Stimulated activated CD8-positive, alpha-beta memory T cell treated with anti-CD3 and anti-CD28 coated beads, Interleukin-15, amount 100 ng/mL, for 48 hours (primary cell): ENCODE measurements at places on chromosomes 7 and 10.

DNA sequence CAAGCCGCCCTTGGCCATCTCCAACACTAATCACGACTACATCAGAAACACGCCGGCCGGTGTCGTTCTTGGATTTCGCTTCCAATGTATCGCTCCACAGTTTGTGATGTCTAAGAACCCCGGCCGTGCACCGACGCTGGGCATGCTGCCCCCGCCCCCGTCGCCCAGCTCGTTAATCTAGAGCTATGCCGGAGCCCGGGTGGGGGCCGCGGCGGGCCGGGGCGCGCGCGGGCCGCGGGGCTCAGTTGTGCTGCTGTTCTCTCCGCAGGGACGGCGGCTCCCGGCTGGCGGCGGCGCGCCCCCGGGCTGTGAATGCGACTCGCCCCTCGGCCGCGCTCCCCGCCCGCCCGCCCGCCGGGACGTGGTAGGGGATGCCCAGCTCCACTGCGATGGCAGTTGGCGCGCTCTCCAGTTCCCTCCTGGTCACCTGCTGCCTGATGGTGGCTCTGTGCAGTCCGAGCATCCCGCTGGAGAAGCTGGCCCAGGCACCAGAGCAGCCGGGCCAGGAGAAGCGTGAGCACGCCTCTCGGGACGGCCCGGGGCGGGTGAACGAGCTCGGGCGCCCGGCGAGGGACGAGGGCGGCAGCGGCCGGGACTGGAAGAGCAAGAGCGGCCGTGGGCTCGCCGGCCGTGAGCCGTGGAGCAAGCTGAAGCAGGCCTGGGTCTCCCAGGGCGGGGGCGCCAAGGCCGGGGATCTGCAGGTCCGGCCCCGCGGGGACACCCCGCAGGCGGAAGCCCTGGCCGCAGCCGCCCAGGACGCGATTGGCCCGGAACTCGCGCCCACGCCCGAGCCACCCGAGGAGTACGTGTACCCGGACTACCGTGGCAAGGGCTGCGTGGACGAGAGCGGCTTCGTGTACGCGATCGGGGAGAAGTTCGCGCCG is 1.9 kb downstream of the VWC2 start:
- no peak for DNase-seq

DNA sequence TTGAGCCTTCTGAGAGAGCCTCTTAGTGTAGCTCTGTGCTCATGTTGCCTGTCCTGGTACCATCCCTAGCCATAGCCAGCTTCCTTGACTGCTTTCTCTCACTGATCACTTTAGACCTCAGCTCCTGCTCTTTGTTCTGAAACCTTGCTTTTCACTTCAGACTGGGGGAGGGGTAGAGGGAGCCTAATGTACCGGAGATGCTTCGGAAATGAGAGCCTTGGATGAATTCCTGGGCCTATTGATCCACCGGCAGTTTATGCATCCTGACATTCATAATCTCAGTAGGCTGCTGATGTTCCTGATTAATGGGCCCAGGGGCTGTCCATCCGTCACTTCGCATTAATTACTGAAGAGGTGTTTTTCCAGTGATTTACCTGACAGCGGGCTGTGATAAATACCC is 38.8 kb downstream of the R3HCC1L start:
- DNase-seq: no peak

DNA sequence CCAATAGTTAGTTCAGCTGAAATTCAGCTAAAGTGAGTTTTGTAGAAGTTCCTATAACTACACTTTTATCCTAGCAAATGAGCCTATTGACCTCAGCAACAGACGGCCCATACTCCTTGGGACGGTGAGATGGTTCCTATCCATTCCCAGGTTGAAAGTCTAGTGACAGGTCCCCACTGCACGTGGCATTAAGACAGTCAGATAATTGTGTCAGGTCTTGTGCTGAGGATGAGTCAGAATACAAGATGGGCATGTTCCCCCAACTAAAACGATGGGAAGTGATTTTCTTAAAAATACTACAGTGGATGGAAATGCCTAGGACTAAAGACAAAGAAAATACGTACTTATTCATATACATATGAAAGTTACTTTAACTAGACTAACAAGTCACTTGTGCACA is 2.1 kb downstream of the CAV1 start:
- no peak for DNase-seq

GRCh38 chr10:126012485-126012884 is 116.1 kb downstream of the FANK1 start:
- no peak for DNase-seq

GRCh38 chr10:14478604-14479003 is 147.9 kb upstream of the FRMD4A start:
- DNase-seq: no peak

DNA sequence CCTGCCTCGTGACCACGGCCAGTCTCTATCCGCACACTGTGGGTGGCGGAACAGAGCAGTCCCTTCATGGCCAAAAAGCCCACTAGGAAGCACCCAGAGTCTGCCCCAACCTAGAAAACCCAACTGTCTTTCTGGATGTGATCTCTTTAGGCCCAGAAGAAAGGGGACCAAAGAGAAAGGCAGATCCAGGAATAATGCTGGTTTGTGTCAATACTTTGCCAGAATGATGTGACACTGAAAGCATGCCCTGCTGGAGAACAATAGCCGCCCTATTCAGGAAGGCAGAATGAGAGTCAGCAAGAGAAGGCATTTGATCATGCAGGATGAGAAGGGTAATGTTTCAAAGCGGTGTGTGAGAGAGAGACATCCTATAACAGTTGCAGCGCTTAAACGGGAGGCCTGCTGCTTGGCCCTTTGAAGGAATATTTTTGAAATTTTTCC is 274.7 kb downstream of the USP6NL start:
- no peak for DNase-seq

DNA sequence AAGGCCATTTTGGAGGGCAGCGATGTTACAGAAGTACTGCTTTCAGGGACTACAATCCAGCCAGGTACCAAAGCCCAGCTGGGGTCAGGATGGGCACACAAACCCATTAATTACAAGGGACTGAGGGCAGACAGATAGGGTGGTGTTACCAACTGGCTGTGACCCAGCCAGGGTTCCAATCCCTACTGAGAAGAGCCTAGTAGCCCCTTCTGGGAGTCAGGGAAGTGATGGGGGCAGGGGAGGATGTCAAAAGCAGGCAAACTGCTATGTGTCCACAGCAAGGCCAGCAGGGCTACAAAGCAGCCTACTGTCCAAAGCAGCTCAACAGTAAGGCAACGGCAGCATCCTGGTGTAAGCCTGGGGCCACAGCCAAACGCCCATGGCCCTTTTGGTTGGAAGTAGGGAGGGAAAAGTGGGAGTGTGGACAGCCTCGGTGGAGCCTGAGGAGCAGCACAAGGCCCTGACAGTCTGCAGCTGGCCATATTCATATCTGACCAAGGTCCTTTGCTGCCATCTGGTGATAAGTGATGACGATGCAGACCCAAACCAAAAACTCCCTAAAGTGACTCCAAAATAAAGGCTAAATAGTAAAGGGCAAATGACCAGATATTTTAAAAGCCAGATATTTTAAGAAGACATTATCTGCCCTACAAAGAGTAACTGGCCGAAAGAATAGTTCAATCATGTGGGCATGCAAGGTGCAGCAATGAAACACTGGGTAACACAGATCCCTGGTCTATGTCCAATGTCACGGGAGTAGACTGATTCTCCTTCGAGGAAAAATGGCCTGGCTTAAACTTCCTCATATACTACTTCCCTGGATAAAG is 56.9 kb downstream of the XPNPEP1 start:
- DNase-seq: no peak

DNA sequence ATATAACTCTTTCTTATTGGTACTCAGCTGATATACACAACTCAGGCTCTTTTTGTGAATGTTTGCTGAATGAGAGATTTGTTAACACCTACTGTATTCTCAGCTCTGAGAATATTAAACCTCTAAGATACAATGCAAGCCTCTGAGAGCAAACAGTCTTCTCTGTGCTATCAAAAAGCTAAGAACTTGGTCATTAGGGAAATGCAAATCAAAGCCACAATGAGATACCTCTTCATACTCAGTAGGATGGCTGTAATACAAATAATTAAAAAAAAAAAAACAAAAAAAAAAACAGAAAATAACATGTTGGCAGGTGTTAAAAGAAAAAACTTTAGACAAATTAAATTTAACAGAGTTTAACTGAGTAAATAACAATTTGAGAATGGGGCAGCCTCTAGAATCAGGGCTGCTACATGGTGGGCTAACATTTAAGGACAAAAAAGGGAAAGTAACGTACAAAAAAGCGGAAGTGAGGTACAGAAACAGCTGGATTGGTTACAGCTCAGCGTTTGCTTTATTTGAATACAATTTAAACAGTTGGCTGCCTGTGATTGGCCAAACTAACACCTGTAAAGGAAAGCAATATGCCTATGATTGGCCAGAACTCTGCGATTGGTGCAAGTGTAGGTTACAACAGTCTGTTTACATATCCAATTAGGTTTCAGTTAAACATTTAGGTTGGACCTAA is 14.8 kb upstream of the MTURN start:
- no peak for DNase-seq

GRCh38 chr10:133378251-133379096 is 588 bp upstream of the PAOX start:
- peak; percentile 38 for DNase-seq

DNA sequence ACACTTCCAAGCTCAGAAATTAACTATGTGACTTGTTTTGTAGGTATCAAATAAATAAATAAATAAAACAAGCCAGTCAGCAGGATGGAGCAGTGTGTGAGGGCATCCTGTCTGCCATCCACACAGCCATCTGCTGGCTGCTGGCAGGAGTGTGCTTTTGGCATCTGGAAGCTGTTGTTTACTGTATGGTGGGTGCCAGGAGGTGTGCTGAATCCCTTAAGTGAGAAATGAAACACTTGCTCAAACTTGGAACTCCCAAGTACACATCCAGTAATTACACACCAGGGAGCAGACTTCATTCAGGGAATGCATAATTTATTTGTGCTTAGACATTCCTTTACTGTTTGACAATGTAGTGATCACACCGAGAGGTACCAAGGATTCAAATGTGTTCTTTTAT is 16.9 kb upstream of the TAX1BP1 start:
- DNase-seq: no peak

DNA sequence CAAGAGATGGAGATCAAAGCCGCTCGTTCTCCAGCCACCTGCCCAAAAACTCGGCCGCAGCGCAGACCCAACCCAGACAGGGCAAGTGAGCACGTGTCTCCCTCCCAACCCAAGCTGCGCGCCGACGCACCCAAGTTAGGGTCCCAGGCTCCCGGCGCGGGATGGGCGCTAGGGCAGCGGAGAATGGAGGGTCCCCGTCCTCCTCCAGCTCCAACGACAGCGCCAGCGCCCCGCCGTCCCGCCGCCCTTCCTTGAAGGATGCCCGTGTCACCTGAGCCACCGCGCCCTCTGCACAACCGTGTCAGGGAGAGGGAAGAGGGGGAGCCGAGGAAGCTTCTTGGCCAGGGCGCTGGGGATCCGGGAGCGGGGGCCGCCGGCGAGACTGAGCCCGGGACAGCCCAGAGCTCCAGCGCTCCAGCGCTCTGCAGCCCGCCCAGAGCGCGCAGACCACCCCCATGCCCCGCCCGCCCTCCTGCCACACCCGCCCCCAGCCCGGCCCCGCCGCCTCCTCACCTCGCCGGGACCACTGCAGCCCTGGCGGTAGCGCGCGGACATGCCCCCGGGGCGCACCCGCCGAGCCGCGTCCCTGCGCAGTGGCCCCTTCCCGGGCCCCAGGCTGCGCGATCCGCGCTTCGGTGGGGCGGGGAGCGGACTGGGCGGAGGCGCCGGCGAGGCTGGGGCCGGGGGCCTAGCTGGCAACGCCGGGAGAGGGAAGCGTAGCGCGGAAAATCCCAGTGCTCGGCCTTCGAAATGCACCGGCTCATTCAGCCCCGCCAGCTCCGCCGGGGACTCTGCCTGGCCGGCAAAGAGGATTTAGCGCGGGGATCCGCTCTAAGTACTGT is at the start of gene SLC16A12:
Gene SLC16A12, minus strand, starts transcription at position 424 of the 842 bp plus-strand sequence. CDS start 73,016 bp downstream, outside the sequence.
- no peak for DNase-seq

DNA sequence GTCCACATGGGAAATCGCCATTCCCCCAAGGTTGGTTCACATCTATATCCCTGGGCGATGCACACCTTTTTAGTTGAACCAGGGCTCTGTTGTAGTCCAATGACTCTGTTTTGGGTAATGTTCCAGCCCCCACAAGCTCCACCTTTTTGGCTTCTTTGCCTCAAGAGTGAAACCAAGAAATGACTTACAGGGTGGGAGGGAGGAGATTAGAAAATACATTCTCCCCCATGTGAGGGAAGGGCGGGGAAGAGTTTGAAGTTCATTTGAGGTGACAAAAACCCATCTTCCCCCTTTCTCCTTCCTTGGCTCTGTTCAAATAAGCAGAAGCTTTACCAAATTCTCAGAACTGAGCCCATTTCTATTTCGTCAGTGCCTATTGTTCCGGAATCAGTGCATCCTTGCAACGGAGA is 82.8 kb downstream of the GATA3 start:
- peak; percentile 45 for DNase-seq

GRCh38 chr10:110378006-110378405 is 73.3 kb upstream of the SMNDC1 start:
- no peak for DNase-seq

GRCh38 chr7:111103678-111104274 is 12.8 kb downstream of the LRRN3 start:
- no peak for DNase-seq

GRCh38 chr10:112605063-112605462 is 158.0 kb downstream of the VTI1A start:
- no peak for DNase-seq

DNA sequence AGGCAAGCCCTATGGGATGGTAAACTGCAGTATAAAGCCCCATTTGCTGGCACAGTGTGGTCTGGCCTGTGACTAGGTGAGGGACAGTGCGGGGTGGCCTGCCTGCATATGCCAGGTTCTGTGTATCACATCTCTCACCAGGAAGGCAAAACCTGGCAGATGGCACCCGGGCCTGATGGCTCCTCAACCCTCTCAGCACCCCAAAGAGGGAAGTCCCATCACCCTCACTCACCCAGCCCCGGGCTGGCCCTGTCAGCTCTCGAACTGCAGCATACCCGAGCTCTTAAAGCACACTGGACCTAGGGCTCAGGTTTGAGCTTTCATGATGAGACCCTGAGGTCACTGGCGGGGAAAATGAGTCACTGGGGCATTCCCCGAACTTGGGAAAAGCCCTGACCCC is 130.5 kb downstream of the LHPP start:
- DNase-seq: no peak

DNA sequence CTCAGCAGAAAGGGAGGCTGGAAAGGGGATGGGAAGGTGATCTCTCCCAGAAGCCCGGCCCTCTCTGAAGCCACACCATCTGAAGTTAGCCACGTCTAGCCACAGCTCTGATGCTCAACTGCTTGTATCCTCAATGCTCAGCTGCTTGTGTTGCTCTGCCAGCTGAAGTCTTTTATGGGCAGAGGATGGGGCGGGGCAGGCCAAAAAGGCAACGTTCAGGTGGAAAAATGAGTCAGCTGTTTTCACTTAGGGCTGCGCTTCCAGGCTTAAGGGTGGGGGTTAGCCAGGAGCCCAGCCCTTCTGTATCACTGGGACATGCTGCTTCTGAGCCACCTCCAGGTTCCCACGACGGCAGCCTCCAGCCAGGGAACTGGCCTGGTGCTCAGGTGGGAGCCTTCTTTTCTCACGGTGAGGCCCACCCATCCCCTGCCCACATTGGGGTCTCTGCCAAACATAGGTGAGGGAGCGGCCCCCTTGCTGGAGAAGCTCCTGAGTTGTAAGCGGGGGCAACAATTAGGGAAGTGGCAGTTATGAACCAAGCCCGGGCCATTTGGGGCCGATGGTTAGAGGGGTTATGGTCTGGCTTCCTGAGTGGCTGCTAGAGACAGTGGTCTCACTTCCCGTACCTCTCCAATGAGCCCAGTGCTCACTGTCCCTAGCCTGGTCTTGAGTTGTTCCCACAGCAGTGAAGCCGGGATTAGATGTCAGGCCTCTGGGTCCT is 44.9 kb upstream of the CNPY1 start:
- DNase-seq: no peak
